Type B pancreatic cell (in vitro differentiated cells): ENCODE measurements at places on chromosomes 12 and 14.

DNA sequence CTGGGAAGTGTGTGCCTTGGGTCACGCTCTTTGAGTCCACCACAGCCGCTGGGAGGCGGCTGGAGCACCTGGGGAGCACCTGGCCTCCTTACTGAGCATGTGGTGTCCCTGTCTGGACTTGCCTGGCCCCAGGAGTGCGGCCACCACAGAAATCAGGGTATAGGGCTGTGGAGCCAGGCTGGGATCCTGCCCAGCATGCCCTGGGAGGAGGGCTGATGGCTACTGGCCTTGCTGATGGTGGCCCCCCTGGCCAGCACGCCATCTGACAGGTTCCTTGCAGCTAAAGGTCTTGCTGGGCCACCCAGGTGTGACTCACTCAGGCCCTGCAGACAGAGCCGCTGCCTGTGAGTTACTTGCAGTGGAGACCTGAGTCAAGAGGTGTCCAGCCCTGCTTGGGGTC is 6.0 kb downstream of the ULK1 start:
- DNase-seq: no peak

DNA sequence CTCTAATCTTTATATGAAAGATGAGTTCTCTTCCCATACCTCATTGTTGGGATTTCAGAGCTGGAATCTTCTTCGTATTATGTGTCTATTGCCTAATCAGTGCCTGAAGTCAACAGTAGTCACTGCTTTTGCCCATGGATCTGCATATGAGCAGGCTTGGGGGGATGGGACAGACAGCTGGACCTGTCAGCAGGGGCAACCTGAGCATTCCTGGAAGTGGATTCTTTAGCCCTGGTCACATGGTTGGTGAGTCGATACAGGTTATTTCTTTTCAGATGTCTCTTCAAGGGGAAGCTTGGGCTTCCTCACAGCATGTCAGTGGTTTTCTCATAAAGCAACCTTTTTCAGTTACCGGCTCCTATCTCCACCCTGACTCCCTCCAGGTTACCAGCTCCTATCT is 97.3 kb upstream of the RBM19 start:
- no peak for DNase-seq

GRCh38 chr12:54126696-54127537 is 61.9 kb downstream of the SMUG1 start:
- DNase-seq: no peak

DNA sequence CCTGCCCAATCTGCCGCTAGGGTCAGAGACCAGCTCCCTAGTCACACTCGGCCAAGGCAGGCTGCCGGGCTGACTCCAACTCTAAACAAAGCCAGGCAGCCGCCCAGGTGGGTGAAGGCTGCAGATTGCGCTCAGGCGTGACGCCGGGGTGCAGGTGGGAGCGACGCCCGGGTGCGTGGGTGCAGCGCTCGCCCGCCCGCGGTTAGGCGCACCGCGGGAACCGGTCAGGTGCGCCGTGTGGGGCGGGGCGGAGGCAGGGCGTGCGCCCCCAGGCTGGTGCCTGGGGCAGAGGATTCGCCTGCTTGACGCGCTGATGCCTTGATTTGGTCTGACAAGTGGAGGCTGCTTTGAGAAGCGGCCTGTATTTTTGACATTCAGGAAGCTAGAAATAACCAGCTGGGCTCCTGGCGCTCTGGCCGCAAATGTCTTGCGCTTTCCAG is 126.7 kb upstream of the HIF1A start:
- DNase-seq: no peak

- no peak for DNase-seq
Measured at GRCh38 chr12:2267703-2268470, 215.1 kb downstream of the CACNA1C start.

- no peak for DNase-seq
Measured at GRCh38 chr14:49569281-49569680, 16.9 kb downstream of the RPS29 start.

DNA sequence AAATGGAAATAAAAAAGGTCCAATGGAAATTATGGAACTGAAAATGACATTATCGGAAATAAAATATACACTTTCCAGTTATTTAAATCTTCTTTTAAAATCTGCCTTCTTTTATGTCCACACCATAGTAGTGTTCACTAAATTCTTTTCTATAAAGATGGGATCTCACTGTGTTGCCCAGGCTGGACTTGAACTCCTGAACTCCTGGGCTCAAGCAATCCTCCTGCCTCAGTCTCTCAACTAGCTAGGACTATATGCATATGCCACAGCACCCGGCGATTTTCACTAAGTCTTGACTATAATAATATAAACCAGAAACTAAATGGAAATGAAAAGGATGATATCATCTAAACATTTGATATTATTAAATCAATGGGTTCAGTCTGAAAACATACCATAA is 188.4 kb downstream of the MED13L start:
- DNase-seq: no peak

GRCh38 chr14:102541771-102542170 is 32.2 kb upstream of the ANKRD9 start:
- no peak for DNase-seq
